ENCODE measurements at places on chromosomes 1 and 21.

DNA sequence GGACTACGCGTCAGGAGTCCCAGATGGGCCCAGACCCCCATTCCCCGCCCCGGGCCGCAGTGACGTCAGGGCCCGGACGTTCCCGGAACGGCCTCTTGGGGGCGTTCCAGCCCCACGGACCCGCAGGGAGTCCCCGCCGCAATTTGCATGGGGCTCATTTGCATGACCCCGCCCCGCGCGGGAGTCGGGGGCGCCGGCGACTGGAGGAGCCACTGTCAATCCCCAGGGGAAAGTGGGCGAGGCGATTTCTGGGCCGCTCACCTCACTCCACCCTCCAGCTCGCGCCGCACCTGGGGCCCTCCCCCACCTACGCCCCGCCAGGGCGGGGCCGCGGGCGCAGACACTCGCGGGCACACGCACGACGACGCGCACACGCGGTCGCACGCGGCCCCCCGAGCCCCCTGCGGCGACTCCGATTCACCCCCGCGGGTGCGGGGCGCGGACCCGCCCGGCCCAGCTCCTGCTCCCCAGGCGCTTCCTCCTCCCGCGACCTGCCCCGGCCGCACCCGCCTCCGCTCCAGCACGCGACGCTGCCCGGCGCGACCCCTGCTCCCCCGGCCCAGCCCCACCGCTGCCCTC lies 13.2 kb downstream of the AGRN start:
- DNase-seq = peak; percentile 75

DNA sequence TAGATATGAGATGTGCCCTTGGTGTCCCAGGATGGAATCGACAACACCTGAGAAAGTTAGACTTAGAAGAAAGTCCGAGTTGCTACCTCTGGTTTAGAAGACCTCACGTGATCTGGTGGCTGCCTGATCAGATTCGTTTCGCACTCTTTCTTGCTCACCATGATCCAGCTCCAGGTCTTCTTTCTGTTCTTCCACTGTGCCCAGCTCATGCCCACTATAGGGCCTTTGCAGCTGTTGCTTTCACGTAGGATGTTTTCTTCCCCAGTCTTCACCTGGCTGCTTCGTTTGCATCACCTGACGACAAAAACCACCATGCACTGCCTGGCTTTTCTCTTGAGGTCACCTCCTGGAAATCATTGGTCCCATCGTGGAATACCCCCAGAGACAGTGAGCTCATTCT lies 311.1 kb downstream of the PRDM2 start:
- DNase-seq = no peak

DNA sequence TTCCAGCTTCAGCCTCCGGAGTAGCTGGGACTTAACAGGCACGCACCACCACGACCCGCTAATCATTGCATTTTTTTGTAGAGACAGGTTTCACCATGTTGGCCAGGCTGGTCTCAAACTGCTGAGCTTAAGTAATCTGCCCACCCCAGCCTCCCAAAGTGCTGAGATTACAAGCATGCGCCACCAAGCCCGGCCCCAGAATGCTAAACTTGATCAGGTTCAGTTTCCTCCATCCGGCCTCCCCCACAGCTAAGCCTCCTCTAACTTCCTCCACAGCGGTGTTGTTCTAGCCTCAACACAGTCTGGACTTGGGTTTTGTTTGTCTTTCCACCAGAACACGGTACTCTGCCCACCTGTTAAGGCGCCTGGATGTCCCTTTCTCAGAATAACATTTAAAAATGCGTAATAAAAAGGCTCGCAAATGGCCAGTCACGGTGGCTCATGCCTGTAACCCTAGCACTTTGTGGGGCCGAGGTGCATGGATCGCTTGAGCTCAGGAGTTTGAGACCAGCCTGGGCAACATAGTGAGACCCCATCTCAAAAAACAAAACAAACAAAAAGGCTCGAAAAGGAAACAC lies 2.4 kb downstream of the PARP1 start:
- no peak for DNase-seq

- DNase-seq = no peak
Measured at GRCh38 chr21:27571706-27572105, 604.8 kb upstream of the ADAMTS5 start.

DNA sequence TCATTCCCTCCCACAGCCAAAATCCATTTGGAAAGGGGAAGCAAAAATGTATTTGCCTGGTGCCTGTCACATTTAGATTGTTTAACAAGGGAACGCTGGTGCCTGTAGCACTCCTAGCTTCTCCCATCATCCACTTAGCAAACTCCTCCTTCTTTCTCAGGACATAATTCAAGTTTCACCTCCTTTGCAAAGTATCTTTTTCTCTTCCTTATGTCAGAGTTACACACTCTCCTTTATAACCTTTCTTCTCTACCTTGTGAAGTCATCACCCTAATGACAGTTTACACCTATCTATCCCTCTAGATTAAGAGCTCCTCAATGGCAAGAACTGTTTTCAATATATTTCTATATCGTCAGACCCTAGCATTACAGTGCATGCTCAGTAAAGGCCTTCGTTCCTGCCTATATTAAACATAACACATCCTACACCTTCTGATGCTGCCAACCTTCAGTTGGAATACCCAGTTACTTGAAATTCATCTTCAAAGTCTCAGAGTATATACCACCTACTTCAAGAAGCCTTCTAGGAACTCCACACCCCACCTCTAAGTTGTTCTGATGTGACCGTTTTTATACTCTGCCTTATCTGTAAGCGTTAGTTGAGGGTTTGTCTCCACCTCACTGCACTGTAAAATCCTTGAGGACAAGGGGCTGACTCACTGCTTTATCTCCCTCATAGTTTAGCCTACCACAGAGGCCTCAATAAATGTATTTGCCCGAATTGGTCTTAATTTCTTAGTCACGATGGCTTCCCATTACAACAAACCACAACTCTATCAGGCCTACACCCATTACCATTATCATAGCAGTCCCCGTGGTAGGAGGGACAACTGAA lies 1.0 kb upstream of the EPS15 start:
- DNase-seq = no peak

DNA sequence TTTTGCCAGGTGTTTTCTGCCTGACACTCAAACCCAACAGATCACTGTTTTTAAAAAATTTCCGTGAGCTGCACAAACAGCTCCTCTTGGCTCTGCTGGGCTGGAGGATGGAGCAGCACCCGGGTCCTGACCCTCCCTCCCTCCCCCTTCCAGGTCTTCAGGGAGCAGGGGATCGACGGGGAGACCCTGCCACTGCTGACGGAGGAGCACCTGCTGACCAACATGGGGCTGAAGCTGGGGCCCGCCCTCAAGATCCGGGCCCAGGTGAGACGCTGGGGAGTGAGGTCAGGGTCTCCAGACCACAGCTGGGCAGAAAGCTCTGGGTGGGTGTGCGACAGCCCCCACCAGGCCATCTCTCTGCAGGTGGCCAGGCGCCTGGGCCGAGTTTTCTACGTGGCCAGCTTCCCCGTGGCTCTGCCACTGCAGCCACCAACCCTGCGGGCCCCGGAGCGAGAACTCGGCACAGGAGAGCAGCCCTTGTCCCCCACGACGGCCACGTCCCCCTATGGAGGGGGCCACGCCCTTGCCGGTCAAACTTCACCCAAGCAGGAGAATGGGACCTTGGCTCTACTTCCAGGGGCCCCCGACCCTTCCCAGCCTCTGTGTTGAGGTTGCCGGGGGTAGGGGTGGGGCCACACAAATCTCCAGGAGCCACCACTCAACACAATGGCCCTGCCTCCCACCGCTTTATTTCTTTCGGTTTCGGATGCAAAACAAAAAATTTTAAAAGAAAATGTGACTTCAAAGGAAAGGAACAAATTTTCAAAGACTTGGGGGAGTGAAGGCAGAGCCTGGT lies 15.3 kb downstream of the NOC2L start:
- DNase-seq = no peak

- no peak for DNase-seq
Measured at GRCh38 chr1:169874229-169874628, 19.5 kb downstream of the SCYL3 start.

- no peak for DNase-seq
Measured at GRCh38 chr1:26578167-26578566, 48.6 kb downstream of the RPS6KA1 start.

DNA sequence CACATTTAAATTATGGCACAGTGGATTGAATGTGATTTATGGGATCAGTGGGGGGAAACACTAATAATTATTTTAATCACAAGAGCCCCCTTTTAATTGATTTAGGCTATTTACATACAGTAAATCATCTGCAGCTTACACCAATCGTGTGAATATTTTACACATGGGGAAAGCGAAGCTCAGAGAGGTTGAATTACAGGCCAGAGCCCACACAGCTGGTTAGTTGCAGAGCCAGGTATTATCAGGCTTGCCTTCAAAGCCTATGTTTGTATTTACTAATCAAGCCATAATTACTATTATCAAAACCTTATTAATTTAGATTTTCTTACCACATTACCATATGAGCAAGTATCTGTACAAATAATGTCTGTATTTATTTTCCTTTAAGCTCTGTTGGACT lies 749 bp downstream of the SDCCAG8 start:
- DNase-seq = no peak

DNA sequence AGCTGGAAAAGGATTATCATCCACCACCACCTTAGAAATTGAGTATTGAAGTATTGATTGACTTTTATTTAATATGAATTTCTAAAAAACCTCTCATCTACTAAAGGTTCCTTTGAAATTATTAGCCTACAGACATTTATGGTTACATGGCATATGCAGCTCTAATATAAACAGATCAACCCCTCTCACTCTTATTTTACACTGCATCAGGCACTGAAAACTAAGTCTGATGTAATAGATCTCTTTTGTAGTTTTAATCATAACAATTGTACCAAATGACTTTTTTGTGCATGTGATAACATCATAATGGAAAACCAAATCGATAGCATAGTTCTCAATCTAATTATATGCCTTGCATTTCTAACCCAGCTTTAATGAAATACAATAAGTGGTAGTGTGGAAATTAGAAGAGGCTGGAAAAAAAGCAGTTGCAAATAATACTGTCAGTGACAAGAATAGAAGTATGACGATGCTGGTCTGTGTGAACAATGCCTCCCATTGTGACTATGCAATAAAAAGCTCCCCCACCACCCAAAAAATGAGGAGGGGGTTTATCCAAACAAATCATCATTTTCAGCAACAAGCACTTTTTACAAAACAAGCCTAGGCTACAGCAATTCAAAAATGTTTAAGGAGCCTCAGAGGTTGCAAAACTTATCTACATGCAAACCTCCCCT lies 426.5 kb upstream of the NFIA start:
- DNase-seq = no peak
